ENCODE measurements at places on chromosomes 3 and 15.

- H3K36me3 ChIP-seq = no peaks in the 10 kb centered on the region
- peaks cover 23% of the 10 kb centered on the region for H3K4me1 ChIP-seq
Measured at GRCh38 chr3:77186319-77186718, 146.4 kb downstream of the ROBO2 start.

DNA sequence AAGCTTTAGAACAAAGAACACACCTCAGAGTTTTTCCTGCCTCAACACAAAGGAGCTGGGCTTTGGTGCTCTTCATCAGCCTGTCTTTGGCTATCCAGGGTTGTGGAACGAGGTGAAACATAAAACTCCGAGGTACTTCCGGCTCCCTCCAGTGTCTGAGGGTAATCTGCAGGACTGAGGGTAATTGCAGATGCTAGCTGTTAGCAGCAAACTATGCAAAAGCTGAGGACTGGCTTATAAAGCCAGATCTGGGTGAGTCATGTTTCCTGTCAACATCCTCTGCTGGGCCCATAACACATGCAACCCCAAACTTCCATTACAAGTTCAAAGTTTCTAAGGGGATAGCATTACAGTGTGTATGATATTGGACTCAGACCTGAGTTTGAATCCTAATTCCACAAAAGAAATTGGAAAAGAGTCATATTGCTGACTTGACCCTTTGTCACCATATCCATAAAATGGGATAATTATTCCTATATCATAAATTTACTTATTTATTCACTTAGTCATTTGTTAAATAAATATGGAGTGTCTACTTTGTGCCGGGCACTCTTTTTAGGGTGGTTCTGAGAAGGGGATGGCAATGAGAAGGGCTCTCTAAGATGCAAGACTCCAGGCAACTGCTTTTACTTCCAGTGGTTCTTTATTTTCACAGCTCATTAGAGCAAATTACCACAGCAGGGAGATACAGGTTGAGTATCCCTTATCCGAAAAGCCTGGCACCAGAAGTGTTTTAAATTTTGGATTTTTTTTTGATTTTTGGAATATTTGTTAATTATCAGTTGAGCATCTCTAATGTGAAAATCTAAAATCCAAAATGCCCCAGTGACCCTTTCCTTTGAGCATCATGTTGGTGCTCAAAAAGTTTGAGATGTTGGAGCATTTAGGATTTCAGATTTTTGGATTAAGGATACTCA is 9.5 kb upstream of the TRIM69 start:
- no peaks in the 10 kb centered on the region for H3K27me3 ChIP-seq
- no peak for DNase-seq
- H3K4me3 ChIP-seq = no peak overlapping the region
- peaks cover 2% of the 10 kb centered on the region for H3K36me3 ChIP-seq

DNA sequence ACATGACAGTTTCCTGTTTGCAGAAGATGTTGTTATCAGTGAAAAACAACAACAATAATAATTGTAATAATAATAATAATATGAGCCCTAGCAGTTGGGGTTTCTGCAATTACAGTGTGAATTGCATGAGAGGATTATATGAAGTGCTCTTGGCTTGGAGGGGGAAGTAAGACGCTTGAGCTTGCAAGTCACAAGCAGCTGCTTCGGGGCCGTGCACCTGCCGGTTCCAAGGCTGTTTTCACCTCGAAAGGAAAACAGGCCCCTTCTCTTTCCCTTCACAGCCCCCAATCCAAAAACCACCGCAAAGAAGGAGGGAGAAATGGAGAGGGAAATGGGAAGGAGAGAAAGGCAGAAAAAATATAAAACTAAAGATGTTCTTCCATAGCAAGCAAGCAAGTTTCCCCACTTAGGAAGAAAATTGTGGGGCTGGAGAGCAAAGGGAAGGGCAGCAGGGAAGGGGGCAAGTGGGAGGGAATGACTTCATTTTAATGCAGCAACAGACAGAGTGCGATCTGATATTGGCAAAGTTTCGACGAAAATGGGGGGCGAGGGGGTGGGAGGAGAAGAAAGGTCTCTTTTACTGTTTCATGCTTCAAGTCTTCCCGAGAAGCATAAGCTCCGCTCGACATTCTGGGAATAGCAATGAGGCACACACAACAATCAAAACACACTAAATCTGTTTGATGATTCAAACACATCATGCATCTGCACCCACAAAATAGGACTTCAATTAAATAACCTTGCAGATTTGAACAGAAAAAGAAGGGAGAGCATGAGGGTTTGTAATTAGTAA is 284.2 kb upstream of the ATP11B start:
- H3K4me3 ChIP-seq = no peak overlapping the region
- H3K4me1 ChIP-seq = peaks cover 20% of the 10 kb centered on the region
- H3K27ac ChIP-seq = no peak overlapping the region
- peaks cover 6% of the 10 kb centered on the region for H3K27me3 ChIP-seq
- DNase-seq = no peak

GRCh38 chr3:10334459-10334858 is 13.5 kb upstream of the SEC13 start:
- no peaks in the 10 kb centered on the region for H3K36me3 ChIP-seq
- no peak overlapping the region for H3K4me3 ChIP-seq
- H3K4me1 ChIP-seq = no peaks in the 10 kb centered on the region
- peaks cover 54% of the 10 kb centered on the region for H3K27me3 ChIP-seq
- no peak for DNase-seq

GRCh38 chr3:37668431-37668817 is 193.3 kb upstream of the CTDSPL start:
- peaks cover 49% of the 10 kb centered on the region for H3K4me1 ChIP-seq
- H3K27me3 ChIP-seq = peaks cover 1% of the 10 kb centered on the region
- H3K4me3 ChIP-seq = no peak overlapping the region
- H3K27ac ChIP-seq = peak overlapping the region; percentile 11

GRCh38 chr3:51082363-51082762 is 302.7 kb upstream of the MANF start:
- H3K27ac ChIP-seq = no peak overlapping the region
- no peaks in the 10 kb centered on the region for H3K27me3 ChIP-seq
- peaks cover 44% of the 10 kb centered on the region for H3K36me3 ChIP-seq
- H3K4me3 ChIP-seq = no peak overlapping the region
- no peaks in the 10 kb centered on the region for H3K4me1 ChIP-seq

DNA sequence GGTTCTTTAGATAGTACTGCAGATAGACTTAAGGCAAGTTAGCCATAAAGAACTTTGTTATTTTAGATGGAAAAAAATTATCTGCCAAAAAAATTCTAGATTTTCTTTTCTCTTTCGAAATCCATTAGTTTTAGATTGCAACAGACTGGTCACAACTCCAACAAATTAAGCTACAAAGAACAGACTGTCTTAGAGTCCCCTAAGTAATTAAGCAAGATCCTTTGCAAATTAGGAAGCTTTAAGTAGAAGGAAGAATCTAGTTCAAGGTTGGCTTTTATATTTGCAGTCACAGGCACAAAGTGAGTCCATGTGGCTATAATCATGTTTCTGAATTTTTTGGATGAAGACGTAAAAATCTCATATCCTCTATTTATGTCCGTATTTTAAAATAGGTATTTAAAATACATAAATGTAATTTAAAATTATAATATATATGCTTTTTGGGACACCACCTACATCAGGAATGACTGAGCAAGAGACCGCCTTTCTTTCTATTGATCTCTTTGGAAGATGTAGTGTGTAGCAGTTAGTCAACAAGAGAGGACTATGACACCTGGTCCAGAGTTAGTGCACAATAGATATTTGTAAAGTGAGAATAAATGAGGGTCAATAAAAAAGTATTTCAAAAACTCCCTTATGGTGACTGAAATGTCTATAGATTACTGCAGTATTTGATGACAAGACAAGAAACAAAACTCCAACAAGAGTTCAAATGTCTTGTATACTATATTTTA is 34.4 kb downstream of the TMEM45A start:
- H3K36me3 ChIP-seq = peaks cover 4% of the 10 kb centered on the region
- peaks cover 9% of the 10 kb centered on the region for H3K4me1 ChIP-seq
- no peak for DNase-seq
- H3K27me3 ChIP-seq = peaks cover 54% of the 10 kb centered on the region
- H3K27ac ChIP-seq = no peak overlapping the region

DNA sequence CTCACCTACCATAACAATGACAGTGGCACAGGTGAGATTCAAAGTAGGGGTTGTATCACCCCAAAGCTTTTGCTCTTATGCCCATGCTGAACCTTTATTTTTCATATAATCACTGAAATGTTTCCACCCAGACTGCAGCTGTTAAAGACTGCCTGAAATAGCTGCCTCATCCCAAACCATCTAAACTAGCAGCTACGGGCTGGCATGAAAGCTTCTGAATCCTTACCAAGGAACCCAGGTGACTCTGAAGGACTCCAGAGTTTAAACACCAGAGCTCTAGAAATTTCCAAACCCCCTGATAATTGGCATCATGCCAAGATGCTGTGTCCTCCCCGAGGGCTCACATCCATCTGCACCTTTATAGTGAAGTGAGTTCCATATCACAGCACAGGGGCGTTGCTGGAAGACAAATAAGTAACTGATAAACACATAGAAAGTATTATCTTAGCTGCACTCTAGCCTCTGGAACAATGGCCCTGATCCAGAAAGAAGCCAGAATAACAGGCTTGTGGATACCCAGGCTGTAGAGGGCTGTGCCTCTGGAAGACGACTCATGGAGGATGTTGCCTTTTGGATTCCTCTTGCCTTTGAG is 238.9 kb downstream of the CADPS start:
- no peaks in the 10 kb centered on the region for H3K36me3 ChIP-seq
- no peaks in the 10 kb centered on the region for H3K4me1 ChIP-seq
- H3K27ac ChIP-seq = no peak overlapping the region

DNA sequence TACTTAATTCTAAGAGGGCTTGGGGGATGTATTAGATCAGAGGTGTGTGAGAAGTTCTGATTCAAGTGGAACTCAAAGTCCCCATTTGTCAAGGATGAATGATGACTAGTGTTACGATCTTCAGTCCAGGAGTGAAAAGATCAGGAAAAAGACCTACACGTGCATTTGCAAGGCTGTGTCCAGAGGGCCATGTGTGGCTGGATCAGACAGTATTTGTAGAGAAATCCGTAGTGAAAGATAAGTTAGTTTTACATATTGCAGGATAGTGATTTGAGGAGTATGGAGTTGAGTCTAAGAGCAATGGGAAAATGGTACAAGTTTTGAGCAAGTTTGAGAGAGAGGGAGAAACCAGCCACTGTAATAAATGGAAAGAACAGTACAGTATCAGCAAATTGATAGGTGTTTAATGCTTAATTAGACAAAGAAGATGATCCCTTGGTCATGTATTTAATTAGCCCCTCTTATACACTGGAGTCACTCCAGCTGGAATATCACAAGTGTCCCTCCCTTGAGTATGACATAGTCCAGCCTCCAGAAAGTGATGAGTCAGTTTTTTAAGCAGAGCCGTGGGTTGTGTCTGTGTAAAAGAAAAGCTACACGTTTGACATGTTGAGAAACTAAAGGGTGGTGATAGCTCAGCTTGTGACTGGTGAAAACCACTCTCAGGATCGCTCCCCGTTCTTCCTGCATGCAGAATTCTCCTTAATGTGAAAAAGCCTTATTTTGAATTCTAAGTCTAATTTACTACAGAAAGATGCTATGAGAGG is 348.8 kb downstream of the ROBO1 start:
- DNase-seq = no peak
- peaks cover 6% of the 10 kb centered on the region for H3K4me1 ChIP-seq
- H3K27ac ChIP-seq = no peak overlapping the region
- no peak overlapping the region for H3K4me3 ChIP-seq

- DNase-seq = no peak
- H3K27me3 ChIP-seq = no peaks in the 10 kb centered on the region
- peak overlapping the region; percentile 92 for H3K27ac ChIP-seq
- peak overlapping the region; percentile 37 for H3K4me3 ChIP-seq
Measured at GRCh38 chr3:15630646-15631350, 29.3 kb downstream of the BTD start.

DNA sequence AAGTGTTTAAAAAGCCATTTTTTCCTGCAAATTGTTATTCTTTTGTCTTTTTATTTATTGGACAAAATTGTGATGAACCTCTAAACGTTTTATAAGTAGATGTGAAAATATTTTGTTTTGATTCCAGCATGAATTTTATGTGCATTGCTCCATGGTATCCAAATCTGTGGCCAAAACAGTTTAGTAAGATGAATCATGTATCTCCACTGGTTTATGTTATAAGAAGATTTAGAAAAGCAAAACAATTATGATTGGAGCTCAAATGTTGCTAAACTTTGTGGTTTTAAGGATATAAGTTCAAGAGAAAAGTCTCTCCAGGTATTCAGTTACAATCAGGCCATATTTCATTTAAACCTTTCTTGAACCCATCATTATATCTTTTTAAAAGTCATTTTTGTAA is 80.9 kb downstream of the NECTIN3 start:
- peak overlapping the region; percentile 5 for H3K27ac ChIP-seq
- H3K27me3 ChIP-seq = no peaks in the 10 kb centered on the region
- H3K4me3 ChIP-seq = no peak overlapping the region
- H3K36me3 ChIP-seq = peaks cover 15% of the 10 kb centered on the region
- no peak for DNase-seq

DNA sequence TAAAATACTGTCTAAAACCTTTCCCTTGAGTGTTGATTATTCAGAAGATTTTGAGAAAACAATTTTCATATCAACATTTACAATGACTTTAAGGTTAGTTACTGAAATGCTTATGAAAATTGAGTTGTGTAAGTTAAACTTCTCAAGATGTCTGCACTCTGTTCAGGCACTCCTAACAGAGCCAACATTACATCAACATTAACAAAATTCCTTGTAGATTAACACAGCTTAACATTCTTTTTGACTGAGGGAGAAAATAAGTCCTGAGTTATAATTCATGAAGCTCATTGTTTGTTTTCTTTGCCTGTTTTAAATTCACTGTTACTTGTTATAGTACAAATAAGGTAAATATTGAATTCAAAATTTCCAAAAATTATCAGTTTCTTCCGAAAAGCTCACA is 9.0 kb downstream of the ACKR4 start:
- no peaks in the 10 kb centered on the region for H3K27me3 ChIP-seq
- peak overlapping the region; percentile 71 for H3K27ac ChIP-seq
- peaks cover 38% of the 10 kb centered on the region for H3K36me3 ChIP-seq
- peaks cover 17% of the 10 kb centered on the region for H3K4me1 ChIP-seq
- DNase-seq = no peak

GRCh38 chr15:38111070-38111469 is 141.6 kb upstream of the SPRED1 start:
- no peak for DNase-seq
- H3K27me3 ChIP-seq = no peaks in the 10 kb centered on the region
- no peaks in the 10 kb centered on the region for H3K36me3 ChIP-seq
- no peak overlapping the region for H3K4me3 ChIP-seq

GRCh38 chr3:134627831-134628230 is 23.0 kb downstream of the KY start:
- no peak overlapping the region for H3K4me3 ChIP-seq
- H3K4me1 ChIP-seq = no peaks in the 10 kb centered on the region
- H3K36me3 ChIP-seq = no peaks in the 10 kb centered on the region
- DNase-seq = no peak
- H3K27ac ChIP-seq = no peak overlapping the region

- DNase-seq = no peak
- no peak overlapping the region for H3K27ac ChIP-seq
- peaks cover 20% of the 10 kb centered on the region for H3K4me1 ChIP-seq
- peaks cover 7% of the 10 kb centered on the region for H3K27me3 ChIP-seq
- H3K4me3 ChIP-seq = peak overlapping the region; percentile 92
Measured at GRCh38 chr3:38022896-38023709, 6.3 kb downstream of the PLCD1 start.

- no peak for DNase-seq
- no peak overlapping the region for H3K4me3 ChIP-seq
- H3K36me3 ChIP-seq = no peaks in the 10 kb centered on the region
- H3K27ac ChIP-seq = no peak overlapping the region
- no peaks in the 10 kb centered on the region for H3K27me3 ChIP-seq
Measured at GRCh38 chr15:69497667-69498066, 45.0 kb downstream of the RPLP1 start.

- H3K36me3 ChIP-seq = no peaks in the 10 kb centered on the region
- no peak overlapping the region for H3K27ac ChIP-seq
- H3K27me3 ChIP-seq = peaks cover 43% of the 10 kb centered on the region
- H3K4me3 ChIP-seq = no peak overlapping the region
Measured at GRCh38 chr3:65194744-65195143, 506.9 kb upstream of the ADAMTS9 start.
